Fibroblast of skin of right quadriceps (primary cell): ENCODE measurements at places on chromosomes 12 and 14.

DNA sequence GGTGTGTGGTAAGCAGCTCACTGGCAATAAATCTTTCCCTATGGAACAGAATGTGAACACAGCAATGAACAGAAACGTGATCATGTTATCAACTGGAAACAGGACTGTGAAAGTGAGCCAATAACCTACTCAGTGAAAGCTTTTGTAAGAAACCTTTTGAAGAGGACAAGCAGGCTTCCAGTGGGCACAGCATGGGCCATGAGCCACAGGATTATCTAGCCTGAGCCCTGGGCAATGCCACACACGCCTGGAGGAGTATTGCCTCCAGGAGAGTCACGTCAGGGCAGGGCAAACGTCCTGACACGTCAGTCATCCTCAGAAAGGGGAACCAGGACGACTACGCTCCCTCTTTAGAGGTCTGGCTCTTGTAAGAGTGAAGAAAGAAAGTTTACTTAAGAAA is 32.3 kb downstream of the NRDE2 start:
- no peak for DNase-seq

DNA sequence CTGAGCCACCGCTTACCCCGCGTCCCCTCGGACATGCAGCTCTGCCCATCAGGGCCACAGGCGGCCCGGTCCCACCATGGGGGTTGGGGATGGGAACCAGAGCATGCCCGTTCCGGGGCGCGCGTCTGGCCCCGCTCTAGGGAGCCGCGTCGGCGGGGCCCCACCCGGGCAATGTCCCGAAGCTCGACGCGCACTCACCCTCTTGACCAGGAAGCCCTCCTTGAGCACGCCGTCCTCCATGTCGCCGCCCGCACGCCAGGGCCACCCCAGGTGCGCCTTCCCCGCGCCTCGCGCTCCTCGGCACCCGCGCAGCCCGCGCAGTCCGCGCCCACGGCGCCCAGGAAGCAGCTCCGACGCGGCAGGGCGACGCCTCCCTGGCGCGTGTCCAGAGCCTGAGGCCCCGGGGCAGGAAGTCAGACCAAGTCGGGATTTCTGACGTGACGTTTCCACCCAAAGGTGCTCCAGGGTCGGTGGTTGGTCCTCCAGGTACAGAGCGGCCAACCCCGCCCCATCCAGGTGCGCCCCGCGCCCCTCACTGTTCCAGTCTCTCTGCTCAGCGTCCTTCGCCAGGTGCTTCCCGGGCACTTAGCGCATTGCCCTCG is at the start of gene PLEK2:
Gene PLEK2, minus strand, starts transcription at position 346 of the 602 bp plus-strand sequence. Its CDS starts 106 bp downstream, at position 240.
- DNase-seq: peak; percentile 28

DNA sequence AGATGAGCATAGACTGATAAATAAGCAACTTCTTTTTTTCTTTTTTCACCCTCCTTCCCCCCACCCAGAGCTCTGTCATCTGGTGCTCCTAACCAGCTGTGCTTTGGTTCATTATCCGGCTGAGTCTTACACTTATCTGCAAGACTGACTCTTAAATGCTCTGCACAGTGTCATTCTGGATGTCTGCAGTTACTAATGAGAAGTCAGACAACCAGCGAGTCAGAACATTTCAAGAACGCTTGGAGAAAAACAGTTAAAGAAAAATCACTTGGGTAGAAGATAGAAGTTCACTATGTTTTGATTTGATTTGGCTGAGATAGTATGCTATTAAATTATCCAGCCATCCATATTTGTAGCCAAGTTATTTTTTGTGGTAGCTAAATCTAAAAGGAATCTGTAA is 328.9 kb upstream of the PRICKLE1 start:
- DNase-seq: no peak

GRCh38 chr12:107780298-107780697 is 5.8 kb downstream of the ASCL4 start:
- DNase-seq: no peak

GRCh38 chr14:75128596-75128990 is 1.7 kb upstream of the NEK9 start:
- DNase-seq: no peak

- DNase-seq: peak; percentile 67
These were observed 370.2 kb downstream of the DPF3 start for GRCh38 chr14:72523424-72524294.

DNA sequence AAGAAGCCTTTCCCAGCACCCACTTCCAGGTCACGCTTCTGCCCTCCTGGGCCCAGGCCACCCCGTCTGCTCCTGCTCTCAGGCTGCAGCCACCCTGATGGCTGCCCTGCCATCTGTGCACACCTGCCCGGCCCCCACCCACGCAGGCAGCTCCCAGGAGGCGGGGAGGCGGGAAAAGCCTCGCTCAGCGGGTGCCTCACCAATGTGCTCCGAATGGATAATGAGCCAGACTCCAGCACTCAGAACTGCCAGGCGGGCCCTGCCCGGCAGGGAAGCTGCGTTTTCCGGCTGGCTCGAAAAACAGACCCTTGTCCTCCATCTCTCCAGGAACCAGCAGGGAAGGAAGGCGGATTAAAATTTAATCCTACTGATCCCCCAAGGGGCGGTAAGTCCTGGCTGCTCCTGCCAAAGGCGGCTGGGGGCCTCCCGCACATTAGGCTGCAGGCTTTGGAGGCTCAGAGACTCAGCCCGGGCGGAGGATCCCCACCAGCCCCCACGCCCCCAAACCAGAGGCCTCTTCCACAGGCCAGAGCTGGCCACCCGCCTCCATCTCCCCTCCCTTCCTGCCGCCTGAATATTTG is 104.0 kb downstream of the NCOR2 start:
- DNase-seq: no peak

DNA sequence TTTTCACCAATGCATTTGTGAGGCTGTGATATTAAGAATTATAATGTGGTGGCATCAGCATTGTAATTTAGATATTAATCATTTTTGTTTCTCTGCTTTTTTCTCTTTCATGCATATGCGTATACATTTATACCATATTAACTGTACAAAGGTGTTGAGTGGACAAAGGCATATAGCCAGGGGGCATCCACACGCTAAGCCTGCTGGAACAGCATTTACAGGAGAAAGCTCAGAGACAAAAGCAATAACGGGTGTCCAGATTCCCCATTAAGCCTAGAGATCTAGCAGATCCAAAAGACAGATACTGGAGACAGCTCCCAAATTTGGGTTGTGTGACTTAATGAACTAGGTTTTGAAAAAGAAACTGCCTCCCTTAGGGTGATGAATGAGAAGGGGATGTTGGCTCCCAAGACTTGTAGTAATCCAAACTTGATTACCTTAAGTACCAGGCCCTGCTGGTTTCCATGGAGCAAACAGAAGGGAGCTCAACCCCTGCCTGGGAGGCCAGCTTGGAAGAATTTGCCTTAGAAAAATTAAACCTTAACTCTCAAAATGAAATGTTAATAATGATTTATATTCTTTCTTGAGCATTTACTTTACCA is 181.9 kb downstream of the SLC6A15 start:
- DNase-seq: no peak

DNA sequence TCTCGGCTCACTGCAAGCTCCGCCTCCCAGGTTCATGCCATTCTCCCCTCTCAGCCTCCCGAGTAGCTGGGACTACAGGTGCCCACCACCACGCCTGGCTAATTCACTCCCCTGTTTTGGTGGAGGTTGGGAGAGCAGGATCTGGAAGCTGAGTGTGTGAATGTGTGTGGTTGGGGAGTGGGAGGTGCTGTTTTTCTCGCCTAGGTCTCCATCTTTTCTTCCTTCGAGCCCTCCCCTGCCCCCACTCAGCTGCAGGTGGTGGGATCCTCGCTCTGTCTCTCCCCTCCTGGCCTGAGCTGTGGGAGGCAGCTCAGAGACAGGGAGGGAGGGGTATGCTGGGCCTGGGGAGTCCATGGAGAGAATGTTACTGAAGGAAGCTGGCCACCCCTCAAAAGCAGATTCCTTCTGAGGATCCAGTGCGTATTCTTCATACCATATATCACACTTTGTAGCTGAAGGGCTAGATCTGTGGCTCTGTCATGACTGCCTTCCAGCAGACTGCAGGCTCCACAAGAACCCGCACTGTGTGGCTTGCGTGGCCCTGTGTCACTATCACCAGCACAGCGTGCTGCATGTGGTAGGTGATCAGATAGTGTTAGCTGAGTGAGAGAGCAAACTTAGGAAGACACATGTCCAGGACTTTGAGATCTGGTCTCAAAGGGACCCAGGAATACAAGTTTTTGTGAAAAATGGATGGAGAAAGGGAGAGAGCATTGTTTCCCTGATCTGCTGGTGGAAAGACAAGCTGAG is 2.8 kb downstream of the KRT83 start:
- DNase-seq: no peak

DNA sequence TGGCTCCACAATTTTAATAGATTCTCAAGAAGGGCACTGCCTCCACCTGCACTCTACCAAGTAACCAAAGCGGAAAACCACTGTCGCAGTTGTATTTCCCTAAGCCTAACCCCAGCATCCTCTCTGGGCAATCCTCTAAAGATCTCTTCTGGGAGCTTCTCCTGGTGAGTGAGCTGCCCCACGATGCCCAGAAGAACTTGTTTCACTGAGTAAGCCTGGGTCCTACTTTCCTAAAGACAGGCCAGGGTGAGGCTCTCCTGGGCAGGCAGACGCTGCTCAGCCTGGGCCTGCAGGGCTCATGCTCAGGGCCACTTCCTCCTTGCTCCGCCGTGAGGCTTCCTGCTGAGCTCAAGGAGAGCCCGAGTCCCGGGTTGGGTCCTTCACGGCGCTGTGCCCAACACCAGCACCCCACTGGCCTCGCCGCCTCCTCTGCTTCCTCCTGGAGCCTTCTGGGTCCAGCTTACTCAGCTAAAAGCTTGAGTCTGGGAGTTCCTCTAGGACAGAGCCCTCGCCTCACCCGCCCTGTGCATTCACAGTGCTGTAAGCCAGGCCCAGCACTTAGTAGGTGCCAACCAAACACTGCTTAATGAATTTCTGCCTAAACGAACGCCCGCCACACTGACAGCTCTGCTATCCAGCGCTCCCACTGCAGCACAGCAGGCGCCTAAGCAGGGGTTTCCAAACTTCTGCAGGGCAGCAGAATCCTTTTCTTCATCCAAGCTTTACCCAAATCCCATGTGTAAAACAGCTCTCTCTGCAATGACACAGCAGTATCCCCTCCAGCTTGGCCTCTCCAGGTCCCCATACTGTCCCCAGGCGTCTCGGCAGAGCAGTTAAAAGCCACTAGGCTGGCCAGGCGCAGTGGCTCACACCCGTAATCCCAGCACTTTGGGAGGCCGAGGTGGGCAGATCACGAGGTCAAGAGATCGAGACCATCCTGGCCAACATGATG is 5.7 kb downstream of the RAB35 start:
- DNase-seq: no peak

- no peak for DNase-seq
These were observed 183.8 kb downstream of the TBX5 start for GRCh38 chr12:114221957-114222630.

GRCh38 chr14:89428173-89428523 is 11.1 kb upstream of the FOXN3 start:
- no peak for DNase-seq

DNA sequence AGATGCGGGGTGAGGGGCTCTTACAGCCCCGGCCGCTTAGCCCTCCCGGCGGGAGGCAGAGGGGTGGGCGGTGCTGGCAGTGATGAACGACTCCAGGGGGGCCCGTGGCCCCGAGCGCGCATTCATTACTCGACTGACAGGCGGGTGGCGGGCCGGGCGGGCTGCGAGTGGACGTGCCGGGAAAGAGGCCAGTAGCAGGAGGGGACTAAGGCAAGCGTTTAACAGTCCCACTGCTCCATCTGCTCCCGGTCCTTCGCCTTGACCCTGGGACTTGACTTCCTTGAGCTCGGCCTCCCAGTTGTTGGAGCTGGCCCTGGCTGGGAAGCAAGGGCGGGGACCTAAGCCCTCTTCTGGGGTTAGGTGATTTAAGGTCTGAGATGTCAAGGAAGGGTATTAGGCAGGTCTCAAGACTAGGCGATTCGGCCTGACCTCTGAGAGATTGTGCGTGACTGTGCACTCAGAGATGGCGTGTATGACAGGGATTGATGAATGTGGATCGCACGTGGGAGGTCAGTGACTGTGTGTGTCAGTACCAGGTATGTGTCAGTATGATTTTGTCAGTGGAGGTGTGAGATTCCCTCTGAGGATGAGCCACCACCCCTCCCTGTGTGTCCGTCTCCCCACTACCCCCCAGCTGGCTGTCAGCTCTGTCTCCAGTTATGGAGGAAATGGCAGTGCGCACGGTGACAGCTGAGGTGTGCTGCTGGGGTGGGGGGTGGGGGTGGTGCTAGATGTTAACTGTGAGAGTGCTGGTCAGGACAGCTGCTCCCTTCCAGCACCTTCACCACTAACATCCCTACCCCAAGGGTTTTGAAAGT is 3.6 kb upstream of the DNAJC22 start:
- no peak for DNase-seq
